ENCODE measurements at places on chromosomes 7 and 10.

GRCh38 chr7:14765731-14766130 lies 136.8 kb downstream of the DGKB start:
- DNase-seq, result no peak

GRCh38 chr7:12004581-12004980 lies 172.6 kb upstream of the THSD7A start:
- no peak for DNase-seq

DNA sequence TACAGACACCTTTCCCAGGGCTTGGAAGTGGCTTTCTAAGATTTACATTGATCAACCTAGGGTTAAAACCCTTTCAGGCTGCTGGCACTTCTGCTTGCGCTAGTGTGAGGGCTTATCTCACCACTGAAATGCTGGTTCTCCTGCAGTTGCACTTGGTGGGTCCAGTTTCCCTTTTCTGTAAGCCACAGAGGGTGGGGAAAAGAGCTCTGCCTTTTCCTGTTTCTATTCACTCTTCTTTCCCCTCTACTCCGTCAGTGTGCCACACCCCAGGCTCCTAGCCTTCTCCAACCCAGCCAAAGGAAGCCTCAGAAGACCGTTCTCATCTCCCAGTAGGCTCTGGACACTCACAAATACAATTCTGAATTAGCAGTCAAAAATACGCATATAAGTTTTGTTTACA lies 19.0 kb upstream of the CAPZA2 start:
- no peak for DNase-seq

DNA sequence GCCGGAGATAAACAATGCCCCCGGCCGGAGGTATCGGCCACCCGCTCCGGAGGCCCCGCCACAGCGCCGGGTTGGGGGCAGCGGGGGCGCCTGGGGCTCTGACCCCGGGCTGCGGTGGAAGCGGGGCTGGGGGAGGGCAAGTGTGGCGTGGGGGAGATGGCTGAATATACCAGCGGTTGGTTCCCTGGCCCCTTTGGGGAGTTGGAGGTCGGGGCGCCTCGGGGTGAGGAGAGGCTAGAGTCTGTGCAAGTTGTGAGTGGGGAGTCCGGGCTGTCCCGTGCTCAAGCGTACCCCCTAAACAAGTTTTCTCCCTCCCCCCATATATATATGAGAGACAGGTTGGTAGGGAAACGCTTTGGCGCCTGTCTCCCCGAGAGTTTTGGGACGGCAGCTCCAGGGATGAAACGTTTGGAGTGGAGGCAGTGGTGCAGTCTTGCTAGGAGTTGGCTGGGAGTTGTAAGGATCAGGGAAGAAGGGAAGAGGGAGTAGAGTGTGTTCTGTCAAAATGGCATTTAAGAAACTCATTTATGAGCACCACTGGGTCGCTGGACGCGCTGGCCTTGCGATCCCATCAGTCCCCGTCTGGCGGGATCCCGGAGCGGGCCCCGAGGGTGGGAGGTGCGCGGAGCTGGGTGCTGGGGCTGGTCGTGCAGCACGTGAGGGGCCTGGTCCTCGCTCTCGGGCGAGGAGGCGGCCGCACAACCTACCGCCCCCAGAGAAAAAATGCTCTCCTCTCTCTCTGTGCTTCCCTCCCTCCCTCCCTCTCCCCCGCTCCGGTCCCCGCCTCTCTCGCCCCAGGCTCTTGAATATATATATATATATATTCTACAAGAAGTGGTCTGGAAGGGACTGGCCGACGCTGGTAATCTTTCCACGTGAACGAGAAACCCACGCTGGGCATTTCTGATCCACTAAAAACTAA lies 1.1 kb downstream of the TET1 start:
- no peak for DNase-seq

GRCh38 chr10:127243490-127244272 lies 47.3 kb upstream of the INSYN2A start:
- peak; percentile 30 for DNase-seq

- DNase-seq, result no peak
Observed at GRCh38 chr7:51344406-51345138, 28.0 kb upstream of the COBL start.

- no peak for DNase-seq
Observed at GRCh38 chr10:14578060-14578952, 196.4 kb downstream of the FAM107B start.

Data from activated naive CD4-positive, alpha-beta T cell (primary cell).